ENCODE measurements at places on chromosomes 3 and 15. TPM values are rescaled to one million over a fixed set of nuclear protein-coding genes. Genes with fewer than 3 reads are reported as not detected.

Gene C3orf85
- not detected for total RNA-seq

DNA sequence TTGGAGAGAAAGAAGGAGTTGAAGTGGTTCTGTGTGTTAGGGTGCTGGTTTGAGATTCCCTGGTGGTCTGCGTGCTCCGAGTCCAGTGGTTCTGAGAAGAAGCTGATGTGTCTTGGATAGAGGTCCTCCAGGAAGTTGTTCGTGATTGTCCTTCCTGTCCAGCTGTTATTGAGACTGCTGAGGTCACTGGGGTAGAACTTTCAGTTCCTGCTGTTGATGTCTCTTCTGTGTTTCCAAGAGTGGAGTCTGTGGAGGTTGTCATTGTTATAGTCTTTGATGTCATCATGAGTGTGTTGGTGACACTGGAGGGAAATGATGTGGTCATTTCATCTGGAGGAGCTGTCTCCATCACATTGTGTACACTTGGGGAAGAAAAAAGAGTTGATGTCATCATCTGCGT is 20.8 kb downstream of the MUC4 start:
- no peak overlapping the region for H3K27ac ChIP-seq
- H3K36me3 ChIP-seq = peaks cover 9% of the 10 kb centered on the region
- no peak for DNase-seq
- peaks cover 31% of the 10 kb centered on the region for H3K4me1 ChIP-seq
- H3K27me3 ChIP-seq = peaks cover 2% of the 10 kb centered on the region
- no peak overlapping the region for H3K4me3 ChIP-seq

DNA sequence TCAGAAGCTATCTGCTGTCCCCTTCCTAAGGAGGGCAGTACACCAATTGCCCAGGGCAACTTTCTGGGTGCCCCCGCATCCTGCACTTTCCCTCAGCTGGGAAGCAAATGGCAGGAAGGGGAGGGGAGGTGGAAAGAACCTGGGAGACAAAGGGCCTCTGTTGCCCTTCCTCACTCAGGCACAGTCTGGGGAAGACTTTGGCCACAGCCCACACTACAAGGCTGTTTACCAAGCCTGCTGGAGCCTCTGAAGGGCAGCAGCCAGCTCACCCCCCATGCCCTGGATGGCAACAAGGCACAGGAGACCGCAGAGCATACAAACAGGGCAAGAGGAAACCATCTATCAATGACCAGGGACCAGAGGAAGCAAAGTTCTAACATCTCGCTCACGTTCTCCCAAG is 42.4 kb downstream of the ARRDC4 start:
- H3K4me1 ChIP-seq = no peaks in the 10 kb centered on the region
- no peaks in the 10 kb centered on the region for H3K27me3 ChIP-seq
- no peaks in the 10 kb centered on the region for H3K36me3 ChIP-seq
- no peak overlapping the region for H3K4me3 ChIP-seq
- no peak for DNase-seq

- no peaks in the 10 kb centered on the region for H3K27me3 ChIP-seq
- peaks cover 40% of the 10 kb centered on the region for H3K36me3 ChIP-seq
Observed at GRCh38 chr3:128091586-128091985, 32.0 kb downstream of the RUVBL1 start.

- no peak overlapping the region for H3K27ac ChIP-seq
- H3K4me1 ChIP-seq = no peaks in the 10 kb centered on the region
- no peak overlapping the region for H3K4me3 ChIP-seq
- H3K36me3 ChIP-seq = no peaks in the 10 kb centered on the region
Observed at GRCh38 chr3:83649692-83650091, 1309.1 kb upstream of the CADM2 start.

- H3K27ac ChIP-seq = no peak overlapping the region
- H3K4me3 ChIP-seq = no peak overlapping the region
- DNase-seq = no peak
Observed at GRCh38 chr3:110779581-110779980, 292.0 kb upstream of the NECTIN3 start.

Gene BBX
- 40.9 TPM for total RNA-seq

Gene MEIS2
- not detected for total RNA-seq

DNA sequence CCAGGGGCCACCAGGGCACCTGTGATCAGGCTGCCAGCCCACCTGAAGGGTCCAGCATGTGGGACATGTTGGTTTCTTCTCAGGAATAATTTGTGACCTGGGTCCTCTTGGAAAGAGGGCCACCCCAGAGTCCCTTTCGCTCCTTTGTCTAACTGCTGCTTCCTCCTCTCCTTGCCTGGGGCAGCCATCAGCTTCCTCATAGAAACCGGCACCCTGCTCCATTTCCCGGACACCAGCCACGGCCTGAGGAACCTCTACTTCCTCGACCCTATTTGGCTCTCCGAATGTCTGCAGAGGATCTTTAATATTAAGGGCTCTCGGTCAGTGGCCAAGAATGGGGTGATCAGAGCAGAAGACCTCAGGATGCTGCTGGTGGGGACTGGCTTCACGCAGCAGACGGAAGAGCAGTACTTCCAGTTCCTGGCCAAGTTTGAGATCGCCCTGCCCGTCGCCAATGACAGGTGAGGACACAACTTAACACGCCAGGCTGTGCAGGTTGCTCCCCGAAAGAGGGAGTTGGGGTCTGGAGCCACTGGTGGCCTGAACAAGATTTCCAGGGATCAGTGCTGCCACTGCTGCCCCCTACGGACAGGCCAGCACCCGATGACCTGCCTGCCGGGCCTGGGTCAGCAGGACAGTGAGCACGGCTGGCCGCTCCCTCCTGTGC is 109.7 kb downstream of the LRRK1 start:
- no peak overlapping the region for H3K27ac ChIP-seq
- H3K4me3 ChIP-seq = no peak overlapping the region
- DNase-seq = no peak
- no peaks in the 10 kb centered on the region for H3K36me3 ChIP-seq
- no peaks in the 10 kb centered on the region for H3K4me1 ChIP-seq

Gene SCAANT1
- total RNA-seq = not detected

Gene VILL
- total RNA-seq = 11.3 TPM

GRCh38 chr3:172918568-172919296 is 168.2 kb downstream of the ECT2 start:
- no peak overlapping the region for H3K27ac ChIP-seq

GRCh38 chr3:185365291-185366073 is 2.5 kb downstream of the MAP3K13 start:
- no peaks in the 10 kb centered on the region for H3K36me3 ChIP-seq
- peaks cover 12% of the 10 kb centered on the region for H3K4me1 ChIP-seq
- no peak overlapping the region for H3K27ac ChIP-seq
- H3K4me3 ChIP-seq = no peak overlapping the region
- DNase-seq = no peak
- peaks cover 36% of the 10 kb centered on the region for H3K27me3 ChIP-seq

DNA sequence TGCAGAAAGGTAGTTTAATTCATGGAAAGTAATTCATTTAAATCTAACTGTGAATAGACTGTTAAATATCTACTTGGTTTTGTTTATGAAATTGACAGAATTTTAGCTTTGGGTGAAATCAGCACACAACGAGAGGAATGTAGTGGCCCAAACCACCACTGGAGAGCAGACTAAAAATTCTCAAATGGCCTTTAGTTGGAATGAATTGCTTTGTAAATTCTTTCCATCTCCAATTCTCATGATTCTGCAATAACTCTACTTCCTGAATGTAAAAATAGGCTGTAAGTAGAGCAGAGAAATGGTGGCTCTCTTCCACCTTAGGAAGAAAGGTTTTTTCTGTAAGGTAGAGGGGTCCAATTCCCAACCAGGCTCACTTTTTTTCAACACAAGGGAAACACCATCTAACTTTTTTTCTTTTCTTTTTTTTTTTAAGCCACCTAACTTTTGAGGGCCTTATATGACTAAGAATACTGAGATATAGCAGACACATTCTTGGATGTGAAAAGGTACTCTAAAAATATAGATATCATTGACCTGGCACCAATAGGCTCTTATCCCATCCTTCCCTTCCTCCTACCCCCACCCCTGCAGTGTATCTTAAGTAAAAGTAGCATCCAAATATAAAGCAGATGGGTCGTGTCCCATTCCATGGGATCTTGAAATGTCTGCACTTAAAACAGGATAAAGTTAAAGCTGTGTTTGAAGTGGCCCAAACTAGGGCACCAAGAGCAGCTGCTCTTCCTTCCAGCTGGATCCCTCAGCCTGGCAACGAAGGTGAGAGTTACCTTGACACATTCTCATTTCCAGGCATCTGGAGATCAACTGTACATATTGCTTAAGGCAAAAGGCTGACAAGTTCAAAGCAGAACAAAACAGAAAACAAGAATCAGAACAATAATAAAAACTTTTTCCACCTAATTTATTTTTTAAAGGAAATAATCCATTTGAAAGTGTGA is 194.1 kb downstream of the TPRG1 start:
- H3K27me3 ChIP-seq = no peaks in the 10 kb centered on the region
- H3K4me3 ChIP-seq = no peak overlapping the region
- H3K4me1 ChIP-seq = no peaks in the 10 kb centered on the region
- no peaks in the 10 kb centered on the region for H3K36me3 ChIP-seq

All from activated CD4-positive, alpha-beta memory T cell treated with anti-CD3 and anti-CD28 coated beads for 36 hours (primary cell).